ENCODE measurements at places on chromosomes 3 and 15.

GRCh38 chr15:70093481-70094319, 4.0 kb downstream of the TLE3 start:
- DNase-seq: no peak

GRCh38 chr3:139547666-139548065, 8.1 kb upstream of the RBP1 start:
- no peak for DNase-seq

DNA sequence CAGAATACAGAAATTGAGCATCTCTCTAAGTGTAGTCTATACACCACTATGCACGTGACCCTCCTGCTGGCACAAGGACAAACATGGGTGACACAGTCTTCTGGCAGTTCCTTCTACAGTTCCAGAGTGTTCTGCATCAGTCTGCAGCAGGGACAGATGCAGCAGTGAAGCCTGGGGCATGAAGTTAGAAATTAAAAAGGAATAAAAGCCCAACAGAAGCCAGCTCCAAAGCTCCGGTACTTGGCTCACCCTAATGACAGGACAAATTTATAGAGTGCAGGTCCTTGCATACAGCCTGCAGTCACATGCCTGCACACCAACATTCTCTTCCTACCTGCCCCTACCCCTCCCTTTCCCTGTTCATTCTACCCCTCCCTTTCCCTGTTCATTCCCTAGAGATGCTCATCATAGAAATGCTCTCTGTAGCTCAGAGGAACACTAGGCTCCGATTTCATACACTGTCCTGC, 15.0 kb downstream of the UACA start:
- no peak for DNase-seq

DNA sequence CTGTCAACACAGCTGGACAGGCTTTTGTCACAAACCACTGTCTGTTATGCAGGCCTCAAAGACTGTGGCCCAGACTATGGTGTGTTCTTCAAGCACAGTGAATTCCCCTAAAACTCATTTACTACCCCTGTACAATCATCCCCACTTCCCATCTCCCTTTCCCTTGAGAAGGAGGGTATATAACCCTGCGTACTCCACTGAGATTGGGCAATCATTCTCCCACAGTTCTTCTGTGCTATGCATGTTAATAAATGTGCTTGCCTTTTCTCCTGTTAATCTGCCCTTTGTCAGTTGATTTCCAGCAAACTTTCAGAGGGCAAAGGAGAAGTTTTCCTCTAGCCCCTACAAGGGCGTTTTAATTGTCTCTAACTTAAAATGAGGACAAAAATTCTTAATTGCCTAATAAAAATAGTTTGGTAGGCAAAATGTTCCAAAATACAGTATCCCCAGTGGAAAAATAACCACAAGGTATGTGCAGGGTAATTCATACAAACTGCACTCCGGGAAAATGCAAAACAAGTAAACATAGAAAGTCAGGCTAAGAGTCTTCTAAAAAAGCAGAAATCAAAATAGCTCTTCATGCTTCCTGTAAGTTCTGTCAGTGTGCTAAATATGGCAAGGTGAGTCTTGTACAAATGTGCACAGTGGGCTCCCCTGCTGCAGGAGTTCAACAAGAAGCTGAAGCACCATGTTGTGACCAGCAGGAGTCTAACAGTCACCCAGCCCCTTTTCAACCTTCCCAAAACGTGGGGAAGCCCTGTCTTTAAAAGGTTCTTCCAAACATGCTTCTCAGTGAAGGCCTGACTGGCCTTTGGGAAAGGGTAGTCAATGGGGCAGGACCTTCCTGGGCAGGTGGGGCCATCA, 10.2 kb downstream of the ATP10A start:
- no peak for DNase-seq

- DNase-seq: no peak
Measured at GRCh38 chr3:181622365-181622764, 89.4 kb upstream of the SOX2 start.

GRCh38 chr15:48695827-48696573, 50.5 kb upstream of the FBN1 start:
- no peak for DNase-seq

GRCh38 chr15:90315278-90315982, 36.7 kb upstream of the ZNF774 start:
- no peak for DNase-seq

DNA sequence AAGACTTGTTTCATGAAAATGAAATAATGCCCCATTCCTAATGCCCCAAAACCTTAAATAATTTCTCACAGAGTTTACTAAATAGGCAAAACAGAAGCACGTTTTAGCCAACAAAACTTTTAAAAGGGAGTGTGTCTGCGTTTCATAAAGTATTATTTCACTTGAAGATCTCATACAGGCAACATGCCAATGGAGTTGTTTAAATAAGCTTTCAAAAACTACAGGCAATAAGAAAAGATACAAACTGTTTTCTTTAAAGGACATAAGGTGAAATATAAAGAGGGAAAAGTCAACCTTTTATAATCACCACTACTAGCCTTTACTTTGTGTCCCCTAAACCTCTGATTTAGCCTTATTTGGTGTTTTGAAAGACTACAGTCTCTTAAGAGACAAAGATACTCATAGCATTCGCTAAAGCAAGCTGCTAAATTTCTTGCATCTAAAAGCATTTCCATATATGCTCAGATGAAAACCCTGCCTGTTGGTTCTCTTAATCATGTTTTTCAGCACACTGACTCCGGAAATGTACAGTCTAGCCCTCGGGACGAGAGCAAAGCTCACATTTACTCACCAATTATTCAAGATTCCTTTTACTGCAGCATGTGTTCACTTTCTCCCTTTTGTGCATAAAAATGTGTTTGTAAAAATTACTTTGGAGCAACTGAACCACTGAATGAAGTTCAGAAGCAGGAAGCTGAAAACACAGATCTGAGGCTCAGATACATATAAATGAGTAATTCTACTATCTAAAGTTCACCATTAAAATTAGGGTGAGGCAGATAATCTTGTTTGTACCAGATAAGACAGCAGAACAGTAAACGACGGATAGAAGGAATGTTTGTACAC, 119.0 kb downstream of the GOLIM4 start:
- DNase-seq: no peak

- DNase-seq: no peak
Measured at GRCh38 chr3:187211532-187212195, 14.4 kb downstream of the RTP1 start.

GRCh38 chr15:79930516-79930915, 33.7 kb upstream of the MTHFS start:
- no peak for DNase-seq

DNA sequence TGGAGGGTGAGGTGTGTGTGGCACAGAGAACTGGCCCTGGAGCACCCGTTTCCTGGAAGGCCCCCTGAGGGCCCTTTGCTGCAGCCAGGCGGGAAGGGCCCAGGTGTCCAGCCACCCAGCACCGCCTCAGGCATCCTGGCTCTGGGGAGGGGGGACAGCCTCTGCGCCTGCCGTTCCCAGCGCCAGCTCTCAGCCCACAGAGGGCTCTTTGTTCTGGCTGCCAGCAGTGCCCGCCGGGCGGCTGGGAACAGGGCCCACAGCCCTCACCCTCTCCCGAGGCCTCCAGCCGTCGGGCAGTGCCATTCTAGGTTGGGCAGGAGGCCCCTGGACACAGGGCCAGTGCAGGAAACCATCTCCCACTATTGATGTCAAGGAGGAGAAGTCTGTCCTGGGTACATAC, 8.3 kb downstream of the SLC38A3 start:
- DNase-seq: no peak

DNA sequence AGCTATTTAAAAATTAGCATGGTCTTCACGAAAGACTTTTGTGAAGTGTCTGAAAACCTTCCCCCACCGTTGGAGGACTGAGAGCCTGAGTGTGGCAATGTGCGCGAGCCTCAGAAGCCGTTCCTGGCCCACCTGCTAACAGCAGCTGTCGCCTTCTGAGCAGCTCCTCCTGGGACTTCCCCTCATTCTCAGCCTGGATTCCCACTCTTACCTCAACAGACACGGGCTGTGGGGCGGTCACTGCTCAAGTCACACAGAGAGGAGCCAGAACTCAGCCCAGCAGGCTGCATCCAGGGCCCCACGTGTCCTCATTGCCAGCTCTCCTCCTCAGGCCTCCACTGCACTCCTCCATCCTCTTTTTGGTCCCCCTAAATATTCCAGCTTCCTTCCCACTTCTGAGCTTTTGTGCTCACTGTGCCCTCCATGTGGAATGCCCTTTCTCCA, 7.8 kb downstream of the DNASE1L3 start:
- peak; percentile 63 for DNase-seq

DNA sequence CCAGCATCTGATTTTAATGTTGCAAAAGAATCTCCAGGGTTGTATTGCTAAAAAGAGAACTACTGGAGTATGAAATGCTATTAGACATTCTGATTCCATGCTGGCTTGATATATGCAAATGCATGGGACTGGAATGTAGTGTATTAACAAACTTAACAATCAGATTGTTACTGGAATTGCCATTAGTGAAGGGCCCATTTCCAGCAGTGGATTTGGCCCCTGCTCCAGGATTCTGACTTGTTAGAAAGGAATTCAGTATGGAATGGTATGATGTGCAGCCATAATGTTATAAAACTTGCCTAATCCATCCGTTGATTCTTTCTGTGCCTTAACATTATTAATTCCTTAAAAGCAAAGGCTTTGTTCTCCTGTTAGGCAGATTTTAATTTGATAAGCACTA, 7.9 kb downstream of the ARRDC4 start:
- DNase-seq: no peak

DNA sequence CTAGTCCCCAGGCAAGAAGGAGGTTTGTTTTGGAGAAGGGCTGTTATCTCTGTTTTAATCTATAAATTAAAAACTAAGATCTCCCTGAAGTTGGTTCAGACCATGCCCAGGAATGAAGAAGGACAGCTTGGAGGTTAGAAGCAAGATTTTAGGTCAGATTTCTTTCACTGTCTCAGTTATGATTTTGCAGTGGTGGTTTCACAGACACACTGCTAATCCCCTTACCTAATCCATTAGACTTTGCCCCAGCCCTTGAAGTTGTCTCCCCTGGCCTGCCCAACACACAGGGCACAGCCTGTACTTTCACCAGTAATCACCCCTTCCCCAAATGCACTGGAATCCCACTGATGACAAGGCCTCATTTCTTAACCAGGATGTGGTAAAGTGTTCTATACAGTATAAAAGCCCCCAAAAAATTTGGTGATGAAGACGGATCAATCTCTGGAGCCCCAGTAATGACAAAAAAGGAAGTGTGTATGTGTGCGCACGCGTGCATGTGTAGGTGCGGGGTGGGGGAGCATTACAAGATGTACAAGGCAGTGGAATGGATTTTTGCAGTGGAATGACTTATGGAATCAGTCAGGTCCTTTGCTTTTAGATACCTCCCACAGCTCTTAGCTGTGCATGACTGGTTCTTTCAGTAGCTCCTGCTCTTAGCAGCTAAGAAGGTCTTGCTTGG, 73.1 kb upstream of the TERB2 start:
- no peak for DNase-seq

- DNase-seq: no peak
Measured at GRCh38 chr3:184317201-184317600, 2.8 kb downstream of the EIF4G1 start.

DNA sequence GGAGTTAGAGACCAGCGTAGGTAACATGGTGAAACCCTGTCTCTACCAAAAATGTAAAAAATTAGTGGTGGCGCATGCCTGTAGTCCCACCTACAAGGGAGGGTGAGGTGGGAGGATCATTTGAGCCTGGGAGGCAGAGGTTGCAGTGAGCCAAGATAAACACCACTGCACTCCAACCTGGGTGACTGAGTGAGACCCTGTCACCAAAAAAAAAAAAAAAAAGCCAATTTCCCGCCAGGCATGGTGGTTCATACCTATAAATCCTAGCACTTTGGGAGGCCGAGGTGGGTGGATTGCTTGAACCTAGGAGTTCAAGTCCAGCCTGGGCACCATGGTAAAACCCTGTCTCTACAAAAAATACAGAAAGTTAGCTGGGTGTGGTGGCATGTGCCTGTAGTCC, 6.9 kb downstream of the CNOT10 start:
- no peak for DNase-seq

- no peak for DNase-seq
Measured at GRCh38 chr3:89434621-89435380, 327.4 kb downstream of the EPHA3 start.

DNA sequence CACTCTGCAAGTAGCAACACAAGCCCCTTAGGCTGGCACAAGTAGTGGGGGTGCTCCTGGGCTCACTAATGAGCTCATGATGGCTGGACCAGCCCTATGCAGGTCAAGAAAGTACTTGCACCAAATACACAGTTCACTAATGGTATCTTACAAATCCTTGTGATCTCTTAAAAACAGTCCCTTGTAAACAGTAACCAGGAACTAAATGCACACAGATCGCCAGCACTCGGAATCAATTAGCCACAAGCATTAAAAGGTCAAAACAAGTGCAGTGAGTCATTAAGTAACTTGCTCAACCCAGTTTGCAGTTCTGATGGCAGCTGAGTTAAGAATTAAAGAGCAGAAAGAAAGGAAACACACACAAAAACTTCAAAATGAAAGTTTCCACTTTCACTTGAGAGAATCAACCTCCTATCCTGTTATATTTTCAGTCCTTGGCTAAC, 43.2 kb downstream of the ARHGEF3 start:
- peak; percentile 69 for DNase-seq

DNA sequence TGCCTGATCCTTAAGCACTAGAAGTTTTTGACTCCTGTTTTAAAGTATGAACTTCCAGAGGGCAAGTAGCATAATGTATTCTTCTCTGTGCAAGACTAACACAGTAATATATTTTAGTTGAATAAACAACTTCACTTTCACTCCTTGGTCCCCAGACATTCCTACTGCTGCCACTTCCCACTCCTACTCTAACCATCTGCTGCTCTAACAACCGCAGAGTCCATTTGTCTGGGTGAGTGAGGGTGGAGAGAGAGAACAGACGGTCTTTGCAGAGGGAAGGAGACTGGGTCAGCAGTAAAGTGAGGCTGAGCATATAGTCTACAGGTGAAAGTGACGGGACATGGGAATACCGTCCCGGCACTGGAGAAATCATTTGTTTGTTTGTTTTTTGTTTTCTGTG, 301.0 kb upstream of the SLCO3A1 start:
- DNase-seq: no peak

- DNase-seq: peak; percentile 61
Measured at GRCh38 chr15:94306700-94307650, 75.6 kb downstream of the MCTP2 start.

DNA sequence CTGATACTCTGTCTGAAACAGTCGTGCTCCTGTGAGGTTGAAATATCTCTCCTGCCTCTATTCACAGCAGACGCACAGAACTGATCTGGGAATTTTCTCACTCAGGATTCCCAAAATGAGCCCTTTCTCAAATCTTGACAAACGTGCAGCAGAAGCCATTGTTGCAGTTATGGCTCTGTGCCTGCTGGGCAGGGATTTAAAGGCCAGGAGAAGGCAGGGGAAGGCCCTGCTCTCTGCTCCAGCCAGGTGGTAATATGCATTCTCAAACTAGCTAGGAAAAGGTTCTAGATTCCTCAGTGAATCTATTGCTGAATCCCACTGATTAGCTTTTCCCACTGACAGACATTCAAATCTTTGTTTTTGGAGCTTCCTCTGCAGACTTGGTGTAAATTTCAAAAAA, 2.2 kb downstream of the MINAR1 start:
- DNase-seq: no peak

DNA sequence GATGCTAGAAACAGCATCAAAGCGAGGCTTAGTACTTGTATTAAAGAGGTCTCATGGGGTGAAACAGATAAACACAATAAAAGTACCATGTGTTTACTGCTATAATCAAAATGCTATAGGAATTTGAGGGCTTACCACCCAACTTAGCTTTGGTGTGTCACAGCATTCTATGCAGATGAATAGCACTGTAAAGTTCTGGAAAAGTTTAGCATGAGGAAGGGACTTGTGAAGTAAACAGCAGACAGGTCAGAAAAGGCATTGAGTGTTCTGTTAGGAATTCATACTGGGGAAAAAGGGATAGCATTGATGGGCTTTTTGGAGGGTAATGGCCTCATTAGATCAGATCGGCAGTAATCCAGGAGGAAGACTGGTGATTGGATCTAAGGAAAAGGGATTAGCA, 505.3 kb downstream of the NLGN1 start:
- DNase-seq: no peak
